ENCODE measurements at places on chromosomes 2 and 18. TPM values are rescaled to one million over a fixed set of nuclear protein-coding genes. Genes with fewer than 3 reads are reported as not detected.

DNA sequence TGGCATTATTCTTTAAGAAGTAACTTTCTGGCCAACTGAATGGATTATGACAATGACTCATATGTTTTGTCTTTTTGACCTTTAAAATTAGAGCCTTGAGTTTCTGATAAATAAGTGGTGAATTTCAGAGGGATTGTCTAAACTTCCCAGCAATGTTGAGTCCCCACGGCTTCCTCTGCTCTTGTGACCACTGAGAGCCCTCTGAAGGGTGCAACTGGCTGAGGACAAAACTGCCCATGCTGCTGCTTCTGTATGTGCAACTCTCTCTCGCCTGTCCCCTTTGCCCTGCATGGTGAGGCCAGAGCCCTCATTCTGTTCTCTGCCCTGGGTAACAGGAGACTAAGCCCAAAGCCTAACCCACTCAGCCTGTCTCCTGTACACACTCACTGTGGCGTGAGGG is 52.7 kb upstream of the SLC14A1 start:
- no peak for DNase-seq

DNA sequence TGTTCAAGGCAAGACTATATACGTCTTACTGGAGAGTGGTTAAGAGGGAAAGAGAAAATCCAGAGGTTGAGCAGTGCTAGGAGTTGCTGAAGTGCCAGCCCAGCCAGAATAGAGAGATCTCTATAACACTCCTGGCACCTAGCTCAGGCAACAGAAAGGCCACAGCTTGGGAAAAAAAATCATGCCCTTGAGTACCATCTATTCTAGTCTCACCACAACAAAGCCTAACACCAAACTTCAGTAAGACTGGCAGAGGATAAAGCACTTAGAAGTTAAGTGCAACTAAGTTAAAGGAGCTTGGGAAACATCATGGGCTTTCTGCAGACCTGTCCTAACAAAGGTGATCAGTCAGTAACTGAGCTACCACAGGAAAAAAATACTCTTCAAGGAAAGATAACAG is 24.2 kb downstream of the INO80C start:
- DNase-seq: no peak

DNA sequence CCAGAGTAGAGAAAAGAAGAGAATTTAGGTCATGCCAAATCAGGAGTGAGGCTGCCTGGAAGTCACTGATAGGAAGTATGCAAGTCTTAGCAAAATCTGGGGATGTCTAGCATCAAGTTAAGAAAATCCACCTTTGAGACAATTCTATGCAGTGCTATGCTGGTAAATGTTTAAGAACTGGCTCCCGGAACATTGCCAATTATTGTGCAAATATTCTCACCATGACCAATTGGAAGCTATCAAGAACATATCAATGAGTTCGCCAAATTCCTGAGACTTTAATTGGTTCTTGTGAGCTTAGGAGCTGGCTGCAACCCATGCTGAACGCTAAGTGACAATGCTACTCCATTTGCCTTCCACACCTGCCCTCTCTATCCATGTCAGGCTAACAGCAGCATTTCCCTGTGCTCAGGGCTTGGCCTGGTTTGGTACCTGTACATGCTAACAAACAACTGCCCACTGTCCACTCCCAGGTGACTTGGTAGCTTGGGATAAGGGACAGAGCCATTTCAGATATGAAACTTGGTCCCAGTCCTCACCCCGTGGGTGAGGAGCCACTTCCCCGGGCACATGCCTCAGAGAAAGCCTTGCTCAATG is 172.9 kb upstream of the KLHL29 start:
- no peak for DNase-seq

Gene RSAD2
- total RNA-seq: 1.00 TPM

Gene APLF
- total RNA-seq: 4.0 TPM
